Activated CD4-positive, alpha-beta T cell treated with anti-CD3 and anti-CD28 coated beads, Interleukin-2, amount 50 U/mL, for 16 hours (primary cell): ENCODE measurements at places on chromosomes 12 and 14.

- no peak for DNase-seq
These were observed 35.0 kb downstream of the PIK3C2G start for GRCh38 chr12:18296201-18296908.

- peak; percentile 39 for DNase-seq
These were observed 691.4 kb upstream of the TBX3 start for GRCh38 chr12:115375186-115375991.

DNA sequence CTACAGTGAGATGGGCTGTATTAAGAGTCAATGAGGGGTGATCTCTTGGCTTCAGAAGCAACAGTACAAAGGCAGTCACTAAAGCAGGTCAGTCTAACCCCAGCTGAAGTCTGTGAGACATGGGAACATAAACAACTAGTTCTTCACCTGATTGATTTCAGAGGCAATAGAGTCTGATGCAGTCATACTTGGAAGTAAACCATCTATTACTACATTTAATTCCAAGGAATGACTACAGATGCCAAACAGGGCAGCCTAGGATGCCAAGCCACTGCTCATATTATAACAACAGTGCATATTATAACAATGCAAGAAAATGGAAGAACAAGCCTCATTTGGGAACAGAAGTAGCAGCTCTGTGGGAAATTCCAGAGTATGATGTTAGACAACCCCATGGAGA lies 35.8 kb downstream of the GRIN2B start:
- DNase-seq, result no peak

GRCh38 chr12:118136559-118137003 lies 657 bp downstream of the PEBP1 start:
- DNase-seq, result peak; percentile 32

- no peak for DNase-seq
These were observed 18.1 kb downstream of the KRT85 start for GRCh38 chr12:52349196-52349595.
